ENCODE measurements at places on chromosomes 1 and 21.

GRCh38 chr21:42455754-42456440 lies 40.1 kb downstream of the RSPH1 start:
- no peak for DNase-seq

GRCh38 chr1:107941531-107941930 lies 23.4 kb downstream of the VAV3 start:
- DNase-seq = no peak

DNA sequence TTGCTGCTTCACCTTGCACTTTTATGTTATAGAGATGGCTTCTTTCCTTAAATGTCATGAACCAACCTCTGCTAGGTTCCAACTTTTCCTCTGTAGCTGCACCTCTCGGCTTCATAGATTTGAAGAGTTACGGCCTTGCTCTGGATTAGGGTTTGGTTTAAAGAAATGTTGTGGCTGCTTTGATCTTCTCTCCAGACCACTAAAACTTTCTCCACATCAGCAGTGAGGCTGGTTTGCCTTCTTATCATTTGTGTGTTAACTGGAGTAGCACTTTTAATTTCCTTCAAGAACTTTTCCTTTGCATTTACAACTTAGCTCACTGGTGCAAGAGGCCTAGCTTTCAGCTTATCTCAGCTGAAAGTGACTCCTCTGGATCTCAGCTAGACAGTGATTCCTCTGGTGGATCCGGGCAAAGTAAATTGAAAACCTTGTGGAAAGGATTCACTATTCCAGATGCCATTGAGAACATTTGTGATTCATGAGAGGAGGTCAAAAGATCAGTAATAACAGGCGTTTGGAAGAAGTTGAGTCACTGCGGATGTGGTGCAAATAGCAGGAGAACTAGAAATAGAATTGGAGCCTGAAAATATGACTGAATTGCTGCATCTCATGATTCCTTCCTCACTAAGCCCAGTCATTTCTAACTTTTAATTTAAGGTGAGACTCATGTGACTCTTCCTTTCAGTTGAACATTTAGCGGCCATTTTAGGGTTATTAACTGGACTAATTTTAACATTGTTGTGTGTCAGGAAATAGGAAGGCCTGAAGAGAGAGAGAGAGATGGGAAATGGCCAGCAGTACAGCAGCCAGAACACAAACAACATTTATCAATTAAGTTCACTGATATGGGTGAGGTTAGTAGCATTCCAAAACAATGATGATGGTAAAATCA lies 16.2 kb upstream of the RGS1 start:
- no peak for DNase-seq

DNA sequence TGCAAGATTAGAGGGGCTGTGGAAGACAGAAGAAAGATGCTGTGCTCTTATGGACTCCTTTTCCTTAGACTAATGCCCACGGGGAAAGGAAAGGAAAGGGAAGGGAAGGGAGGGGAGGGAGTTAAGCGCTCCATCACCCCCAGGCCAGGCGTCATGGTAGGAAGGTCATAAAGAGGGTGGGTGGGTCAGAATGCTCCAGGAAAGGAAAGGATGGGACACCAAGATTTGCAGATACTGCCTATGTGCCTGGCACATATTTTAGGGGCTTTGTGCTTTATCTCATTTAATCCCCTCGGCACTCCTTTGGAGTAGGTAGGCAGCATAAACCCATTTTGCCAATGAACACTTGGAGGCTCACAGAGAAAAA lies 41.4 kb downstream of the MAB21L3 start:
- DNase-seq = no peak

DNA sequence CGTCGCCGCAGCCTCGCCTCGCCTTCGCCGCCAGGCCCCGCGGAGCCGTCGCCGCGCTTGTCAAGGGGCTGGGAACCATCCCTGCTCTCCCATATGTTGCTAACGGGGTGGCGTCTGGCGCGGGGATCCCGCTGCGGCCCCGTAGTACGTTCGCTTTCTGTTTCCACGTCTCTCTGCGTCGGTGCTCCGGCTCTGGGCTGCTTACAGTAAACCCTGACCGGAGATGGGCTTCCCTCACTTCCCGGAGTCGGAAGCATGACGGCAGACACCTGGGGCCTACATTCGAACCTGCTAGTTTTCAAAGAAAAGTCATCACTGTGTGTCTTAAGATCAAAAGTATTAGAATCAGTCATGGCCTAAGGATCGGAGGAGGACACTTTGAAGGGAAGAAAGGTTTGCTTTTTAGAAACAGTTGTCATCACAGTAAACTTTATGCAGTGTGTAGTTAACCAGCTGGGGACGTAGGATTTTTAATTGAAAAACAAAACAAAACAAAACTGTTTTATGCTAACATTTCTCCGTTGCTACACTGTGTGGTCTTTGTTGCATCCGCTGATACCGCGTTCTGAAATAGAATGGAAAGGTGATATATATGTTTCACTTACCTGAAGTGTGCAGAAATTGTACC lies 69.0 kb downstream of the SLC35A3 start:
- peak; percentile 5 for DNase-seq

DNA sequence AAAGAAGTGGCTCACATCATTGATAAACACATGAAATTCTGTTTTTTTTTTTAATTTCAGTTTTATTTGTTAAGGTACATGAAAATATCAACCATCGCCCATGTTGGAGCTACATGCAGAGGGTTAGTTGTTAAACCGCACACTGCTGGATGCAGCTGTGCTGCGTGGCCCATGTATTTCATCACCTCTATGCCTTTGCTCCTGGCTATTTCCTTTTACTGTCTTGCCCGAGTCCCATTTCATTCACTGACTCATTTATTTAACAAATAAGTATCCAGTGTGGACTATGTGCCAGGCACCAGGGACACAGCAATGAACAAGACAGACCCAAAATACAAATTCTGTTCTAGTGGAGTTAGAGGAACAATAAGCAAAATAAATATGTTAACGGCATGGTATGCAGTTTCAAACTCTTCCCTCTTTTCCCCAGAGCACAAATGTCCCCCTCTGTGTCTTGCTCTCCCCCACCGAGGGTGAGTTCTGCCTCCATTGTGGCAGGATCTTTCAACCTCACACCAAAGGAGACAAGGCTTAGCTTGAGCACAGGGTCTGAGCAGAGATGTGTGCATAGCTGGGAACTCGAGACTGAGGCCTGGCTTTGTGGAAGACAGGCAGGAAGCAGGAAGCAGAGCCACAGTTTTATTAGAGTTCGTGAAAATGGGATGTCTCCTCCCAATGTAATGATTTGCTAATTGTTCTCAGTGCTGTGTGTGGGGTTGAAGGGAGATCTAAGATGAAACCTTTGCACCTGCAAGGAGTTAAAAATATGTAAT lies 44.6 kb downstream of the MAN1C1 start:
- DNase-seq = no peak

DNA sequence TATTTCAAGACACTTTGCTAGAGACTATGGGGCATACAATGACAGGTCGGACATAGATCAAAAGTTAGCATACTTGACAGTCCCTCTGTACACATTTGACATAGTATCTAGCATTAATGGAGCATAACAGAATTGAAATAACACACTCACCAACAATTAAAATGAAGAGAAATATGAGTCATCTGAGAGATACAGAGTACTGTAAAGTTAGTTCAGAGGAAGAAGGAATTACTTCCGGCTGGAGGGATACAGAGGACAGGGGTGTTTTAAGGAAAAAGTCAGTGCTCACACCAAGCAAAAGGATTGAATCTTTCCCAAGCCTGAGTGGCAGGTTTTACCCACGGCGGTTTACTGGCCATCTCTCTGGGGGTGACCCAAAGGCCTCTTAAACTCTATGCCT lies 2.4 kb downstream of the ZMYND12 start:
- DNase-seq = no peak

DNA sequence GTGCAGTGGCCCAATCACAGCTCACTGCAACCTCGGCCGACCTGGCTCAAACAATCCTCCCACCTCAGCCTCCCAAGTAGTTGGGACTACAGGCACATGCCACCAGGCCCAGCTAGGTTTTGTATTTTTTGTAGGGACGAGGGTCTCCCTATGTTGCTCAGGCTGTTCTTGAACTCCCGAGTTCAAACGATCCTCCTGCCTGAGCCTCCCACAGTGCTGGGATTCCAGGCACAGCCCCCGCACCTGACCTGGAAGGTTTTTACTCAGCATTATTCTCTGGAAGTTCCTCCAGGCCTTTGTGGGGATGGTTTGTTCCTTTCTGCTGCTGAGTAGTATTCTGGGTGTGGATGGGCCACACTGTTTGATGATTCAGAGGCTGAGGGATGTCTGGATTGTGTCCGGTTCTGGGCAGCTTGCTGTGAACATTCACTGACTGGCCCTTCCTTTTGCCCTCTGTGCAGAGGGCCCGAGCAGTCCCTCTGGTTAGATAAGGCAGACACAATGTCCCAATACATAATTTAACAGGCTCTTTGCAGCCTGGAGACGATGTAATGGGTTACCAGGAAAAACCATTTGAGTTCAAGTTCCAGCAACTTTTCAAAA lies 6.0 kb upstream of the TRAPPC10 start:
- DNase-seq = no peak

- no peak for DNase-seq
Observed at GRCh38 chr1:234214129-234214910, 158.9 kb upstream of the COA6 start.

- no peak for DNase-seq
Observed at GRCh38 chr1:35808450-35809113, 766 bp downstream of the AGO4 start.

- no peak for DNase-seq
Observed at GRCh38 chr1:227889863-227890405, 57.8 kb downstream of the WNT9A start.

GRCh38 chr1:206706298-206706791 lies 21.6 kb downstream of the MAPKAPK2 start:
- DNase-seq = no peak

- DNase-seq = no peak
Observed at GRCh38 chr21:16084776-16085364, 355.1 kb downstream of the USP25 start.

- DNase-seq = no peak
Observed at GRCh38 chr1:76419603-76420002, 345.1 kb downstream of the ST6GALNAC3 start.

- DNase-seq = no peak
Observed at GRCh38 chr1:178358456-178358855, 138.3 kb downstream of the CLEC20A start.

- DNase-seq = no peak
Observed at GRCh38 chr1:25460020-25460419, 29.3 kb downstream of the MACO1 start.

GRCh38 chr1:43872280-43872679 lies 61.3 kb upstream of the ARTN start:
- DNase-seq = no peak

DNA sequence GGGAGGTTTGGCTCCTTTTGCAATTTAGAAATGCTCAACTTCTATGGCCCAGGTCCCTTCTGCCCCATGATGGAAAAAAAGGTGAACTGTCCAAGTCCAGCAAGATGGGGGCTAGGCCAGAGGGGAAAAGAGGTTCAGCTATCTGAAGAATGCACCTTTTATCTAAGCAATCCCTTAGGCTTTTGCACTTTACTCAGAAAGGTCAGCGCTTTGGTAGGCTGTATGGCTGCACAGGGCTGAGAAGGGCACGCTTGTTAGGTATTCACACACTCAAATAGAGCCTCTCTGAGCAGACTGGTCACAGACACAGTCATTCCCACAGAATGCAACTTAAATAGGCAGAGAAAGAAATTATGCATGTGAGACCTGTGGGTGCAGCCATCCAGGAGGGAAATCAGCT lies 31.0 kb downstream of the KANK4 start:
- DNase-seq = no peak

DNA sequence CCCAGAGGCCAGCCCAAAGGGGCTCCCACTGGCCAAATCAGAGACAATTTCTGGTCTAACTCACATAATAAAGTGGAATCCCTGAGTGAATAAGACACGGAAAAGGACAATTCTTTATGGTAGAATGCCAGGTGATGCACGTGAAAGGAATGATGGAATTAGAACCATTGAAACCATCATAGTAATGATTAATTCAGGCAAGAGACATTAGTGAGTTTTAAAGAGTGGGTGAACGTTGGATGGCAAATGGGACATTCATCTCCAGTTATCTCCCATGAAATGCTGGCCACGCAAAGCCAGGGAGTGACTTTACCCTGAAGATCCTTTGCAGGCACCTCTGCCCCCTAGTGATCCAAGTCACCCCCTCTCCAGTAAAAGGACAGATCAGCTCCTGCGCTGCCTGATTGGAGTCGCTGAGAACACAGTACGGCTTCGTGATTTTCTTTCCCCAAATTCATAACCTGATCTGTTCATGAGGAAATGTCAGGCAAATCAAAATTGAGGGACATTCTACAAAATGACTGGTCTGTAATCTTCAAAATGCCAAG lies 87.5 kb downstream of the AJAP1 start:
- DNase-seq = no peak

GRCh38 chr1:110620686-110621085 lies 14.5 kb upstream of the KCNA2 start:
- no peak for DNase-seq

- no peak for DNase-seq
Observed at GRCh38 chr1:119779869-119780356, 11.2 kb upstream of the HMGCS2 start.

- DNase-seq = no peak
Observed at GRCh38 chr1:54069791-54070170, 16.4 kb downstream of the TCEANC2 start.

- DNase-seq = no peak
Observed at GRCh38 chr1:200775850-200776249, 37.2 kb downstream of the CAMSAP2 start.

GRCh38 chr1:171910786-171911185 lies 69.5 kb downstream of the DNM3 start:
- no peak for DNase-seq

DNA sequence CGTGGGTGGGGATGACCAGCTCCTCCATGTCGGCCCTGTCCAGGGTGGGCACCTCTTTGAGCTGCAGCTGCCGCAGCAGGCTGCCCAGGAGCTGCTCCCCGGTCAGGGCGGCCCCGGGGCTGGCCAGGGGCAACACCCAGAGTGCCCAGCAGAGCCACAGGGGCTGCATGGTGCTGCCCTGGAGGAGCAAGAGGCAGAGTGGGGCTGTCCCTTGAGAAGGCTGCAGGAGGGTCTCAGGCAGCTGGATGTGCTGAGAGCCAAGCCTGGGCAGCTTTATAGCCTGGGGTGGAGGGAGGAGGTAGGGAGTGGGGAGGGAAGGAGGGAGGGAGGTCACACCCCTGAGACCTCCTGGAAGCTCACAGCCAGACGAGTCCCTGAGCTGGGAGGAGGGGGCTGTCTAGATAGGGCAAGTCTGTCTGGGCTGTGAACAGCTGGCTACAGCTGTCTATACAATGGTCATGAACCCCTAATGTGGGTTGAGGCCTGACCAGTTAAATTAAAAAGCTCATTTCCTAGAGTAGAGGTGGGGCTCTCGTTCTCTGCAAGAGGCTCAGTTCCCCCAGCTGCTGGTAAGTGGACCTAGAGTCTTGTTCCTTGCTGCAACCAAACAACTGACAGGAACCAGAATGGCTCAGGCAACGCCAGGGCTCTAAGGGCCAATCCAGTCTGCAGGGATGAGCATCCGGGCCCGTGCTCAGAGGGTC lies at the start of gene LEFTY1:
LEFTY1 (minus strand) TSS at position 249 of the 704 bp plus-strand sequence; CDS start at position 169, 80 bp downstream.
- DNase-seq = no peak

All from esophagus squamous epithelium (tissue), 5 donors.